ENCODE measurements at places on chromosomes 1 and 21. TPM values are rescaled to one million over a fixed set of nuclear protein-coding genes. Genes with fewer than 3 reads are reported as not detected.
A peak's percentile ranks its signal among the peaks of the same experiment; 100 is the strongest.

- peak; percentile 59 for DNase-seq
Measured at GRCh38 chr1:6205849-6206519, at the start of gene RNF207. TSS of gene RNF207 (plus strand) at chr1:6206119. CDS start at chr1:6206536, 417 bp downstream.

DNA sequence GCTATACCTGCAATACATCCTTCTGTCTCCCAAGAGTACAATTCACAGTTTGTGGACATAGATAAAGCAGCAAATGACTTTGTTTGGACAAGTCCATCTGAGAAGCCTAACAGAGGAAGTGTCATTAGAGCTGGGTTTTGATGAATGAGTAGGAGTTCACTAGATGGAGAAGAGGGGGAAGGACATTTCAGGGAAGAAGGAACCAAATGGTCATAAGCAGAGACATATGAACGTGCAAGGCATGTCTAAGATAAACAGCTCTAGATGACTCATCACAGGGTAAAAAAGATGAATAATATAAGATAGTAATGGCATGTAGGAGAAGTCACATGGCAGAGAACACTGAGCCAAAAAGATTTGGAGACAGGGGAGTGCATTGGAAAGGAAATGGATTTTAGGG is 54.5 kb downstream of the HMGB4 start:
- no peak for DNase-seq

DNA sequence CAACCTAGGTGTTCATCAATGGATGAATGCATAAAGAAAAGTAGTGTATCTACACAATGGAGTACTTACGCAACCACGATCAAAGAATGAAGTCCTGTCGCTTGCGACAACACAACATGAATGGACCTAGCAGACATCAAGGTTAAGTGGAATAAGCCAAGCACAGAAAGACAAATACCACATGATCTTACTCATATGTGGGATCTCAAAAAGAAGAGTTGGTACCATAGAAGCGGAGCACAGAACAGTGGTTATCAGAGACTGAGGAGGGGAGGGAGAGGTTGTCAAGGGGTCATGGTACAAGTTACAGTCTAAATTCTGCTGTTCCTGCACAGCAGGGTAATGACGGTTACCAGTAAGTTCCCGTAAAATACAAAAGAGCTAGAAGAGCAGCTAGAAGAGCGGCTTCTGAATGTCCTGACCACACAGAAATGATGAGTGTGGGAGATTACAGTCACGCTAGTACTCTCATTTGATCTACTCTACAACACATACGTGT is 36.7 kb downstream of the NPHP4 start:
- peak; percentile 3 for DNase-seq

DNA sequence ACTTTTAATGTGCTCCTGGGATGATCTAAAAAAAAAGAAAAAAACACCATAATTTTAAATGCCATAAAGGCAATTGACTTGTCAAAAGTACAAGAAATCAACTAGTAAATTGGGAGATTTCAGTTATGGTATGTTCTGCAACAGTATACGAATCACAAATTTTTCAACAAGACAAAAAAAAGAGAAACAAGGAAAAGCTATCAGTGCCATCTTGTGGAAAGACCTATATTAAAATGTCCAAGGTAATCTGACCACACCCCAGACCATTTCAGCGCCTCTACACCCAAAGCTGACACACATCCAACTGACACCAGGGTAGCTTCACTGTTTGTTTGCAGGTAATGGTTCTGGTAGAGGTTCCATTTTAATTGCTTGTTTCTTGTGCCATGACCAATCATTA is 5.0 kb upstream of the DUSP23 start:
- DNase-seq = peak; percentile 51

GRCh38 chr1:11623702-11624101 is 30.5 kb downstream of the FBXO2 start:
- no peak for DNase-seq

OLFML3 gene
- 5.1 TPM for total RNA-seq

SAMD11 gene
- total RNA-seq = 20.1 TPM

CTH gene
- total RNA-seq = 3.9 TPM

CA14 gene
- total RNA-seq = not detected

SRP9 gene
- total RNA-seq = 360 TPM
